ENCODE measurements at places on chromosomes 6 and 20.

DNA sequence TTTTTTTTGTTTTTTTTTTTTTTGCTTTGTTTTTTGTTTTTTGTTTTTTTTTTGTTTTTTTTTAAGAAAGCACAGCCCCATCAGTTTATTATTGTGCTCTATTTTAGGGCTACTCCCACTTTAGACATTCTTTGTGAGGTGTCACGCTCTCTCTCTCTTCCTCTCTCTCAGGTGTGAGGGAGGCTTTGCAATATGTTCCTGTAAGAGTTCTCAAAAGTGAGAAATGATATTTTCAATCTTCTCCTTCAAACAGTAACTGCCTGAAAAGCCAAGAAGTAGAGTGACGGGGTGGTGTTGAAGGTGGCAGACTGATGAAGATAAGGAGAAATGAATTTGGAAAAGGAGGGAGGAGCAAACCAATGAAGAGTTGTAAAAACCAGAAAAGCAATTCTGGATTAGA is 28.3 kb upstream of the HDAC2 start:
- DNase-seq = no peak

DNA sequence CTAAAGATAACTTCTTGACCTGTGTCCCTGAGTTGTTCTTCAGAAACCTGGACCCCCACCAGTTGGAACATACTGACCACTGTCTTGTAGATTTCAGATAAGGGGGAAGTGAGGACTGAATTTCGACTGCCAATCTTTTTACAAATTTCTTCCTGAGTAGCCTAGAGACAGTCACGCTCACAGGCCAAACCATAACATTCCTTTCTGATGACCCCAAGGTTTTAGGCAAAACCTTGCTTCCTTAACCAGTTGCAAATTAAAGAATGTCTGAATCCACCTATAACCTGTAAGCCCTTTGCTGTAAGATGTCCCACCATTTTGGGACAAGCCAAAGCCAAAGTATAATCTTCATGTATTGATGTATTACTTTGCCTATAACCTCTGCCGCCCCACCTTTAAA is 306.9 kb downstream of the LRFN2 start:
- no peak for DNase-seq

DNA sequence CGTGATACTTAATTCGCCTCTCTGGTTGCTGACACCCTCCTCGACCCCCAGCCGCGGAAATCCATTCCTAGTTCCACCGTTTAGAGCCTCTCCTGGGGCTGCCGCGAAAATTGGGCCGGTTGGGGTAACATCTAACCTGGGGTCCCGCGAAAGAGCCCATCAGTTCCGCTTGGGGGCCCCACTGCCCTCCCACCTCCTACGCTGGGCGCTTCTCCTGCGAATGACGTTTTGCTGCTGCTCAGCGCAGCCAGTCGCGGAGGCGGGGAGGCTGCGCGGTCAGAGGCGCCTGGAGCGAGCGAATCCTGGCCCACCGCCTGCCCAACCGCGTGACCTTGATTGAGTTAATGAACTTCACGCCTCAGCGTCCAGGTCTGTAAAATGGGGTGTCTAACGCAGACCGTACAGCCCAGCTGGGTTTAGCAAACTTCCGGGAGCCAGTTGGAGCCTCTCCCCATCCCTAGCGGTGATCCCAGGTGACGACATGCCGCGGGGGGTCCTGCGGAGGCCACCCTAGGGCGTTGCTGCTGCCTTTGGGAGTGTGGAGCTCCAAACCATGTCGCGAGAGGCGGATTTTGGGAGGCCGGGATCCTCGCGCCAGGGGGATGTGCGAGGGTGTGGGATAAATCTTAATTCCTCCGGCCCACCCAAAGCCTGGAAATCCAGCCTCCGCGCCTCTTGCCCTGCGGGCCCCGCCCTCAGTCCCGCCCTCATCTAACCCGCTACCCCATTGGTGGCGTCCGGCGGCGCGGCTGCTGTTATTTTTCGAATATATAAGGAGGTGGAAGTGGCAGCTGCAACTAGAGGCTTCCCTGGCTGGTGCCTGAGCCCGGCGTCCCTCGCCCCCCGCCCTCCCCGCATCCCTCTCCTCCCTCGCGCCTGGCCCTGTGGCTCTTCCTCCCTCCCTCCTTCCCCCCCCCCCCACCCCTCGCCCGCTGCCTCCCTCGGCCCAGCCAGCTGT is at the start of gene CDC25B:
Gene CDC25B, plus strand, starts transcription at position 800 of the 958 bp plus-strand sequence. CDS start 222 bp downstream, outside the sequence.
- peak; percentile 97 for DNase-seq

- no peak for DNase-seq
These were observed 23.9 kb downstream of the TRERF1 start for GRCh38 chr6:42427871-42428270.

DNA sequence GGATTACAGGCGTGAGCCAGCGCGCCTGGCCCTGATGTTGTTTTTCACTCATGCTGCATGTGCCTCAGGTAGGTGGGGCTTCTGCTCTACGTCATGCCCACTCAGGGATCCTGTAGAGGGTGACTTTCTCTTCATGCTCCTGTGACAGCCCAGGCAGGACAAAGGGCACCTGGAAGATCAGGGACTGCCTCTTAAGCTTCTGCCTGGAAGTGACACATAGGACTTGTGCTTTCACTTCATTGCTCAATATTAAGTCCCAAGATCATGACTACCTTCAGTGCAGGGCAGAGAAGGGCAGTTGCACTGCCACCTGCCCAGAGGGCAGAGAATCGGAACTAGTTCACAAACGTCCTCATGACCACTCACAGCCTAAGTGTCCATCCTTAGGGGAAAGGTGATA is 249.5 kb upstream of the SULF2 start:
- DNase-seq = no peak

GRCh38 chr6:26196846-26197635 is 109.8 kb downstream of the HFE start:
- peak; percentile 87 for DNase-seq

GRCh38 chr6:45991189-45991588 is 24.5 kb downstream of the CLIC5 start:
- no peak for DNase-seq

- peak; percentile 56 for DNase-seq
These were observed 27.1 kb downstream of the PPP1R3G start for GRCh38 chr6:5112066-5112799.

GRCh38 chr20:15857173-15857784 is 716.0 kb downstream of the KIF16B start:
- no peak for DNase-seq

- DNase-seq = no peak
These were observed 131.4 kb downstream of the EDN1 start for GRCh38 chr6:12421596-12421995.

- no peak for DNase-seq
These were observed 6.4 kb downstream of the CDKAL1 start for GRCh38 chr6:20540683-20541082.

- DNase-seq = no peak
These were observed 140.0 kb downstream of the ARID1B start for GRCh38 chr6:156917213-156917612.

- DNase-seq = no peak
These were observed 26.3 kb downstream of the ITCH start for GRCh38 chr20:34389206-34389953.

DNA sequence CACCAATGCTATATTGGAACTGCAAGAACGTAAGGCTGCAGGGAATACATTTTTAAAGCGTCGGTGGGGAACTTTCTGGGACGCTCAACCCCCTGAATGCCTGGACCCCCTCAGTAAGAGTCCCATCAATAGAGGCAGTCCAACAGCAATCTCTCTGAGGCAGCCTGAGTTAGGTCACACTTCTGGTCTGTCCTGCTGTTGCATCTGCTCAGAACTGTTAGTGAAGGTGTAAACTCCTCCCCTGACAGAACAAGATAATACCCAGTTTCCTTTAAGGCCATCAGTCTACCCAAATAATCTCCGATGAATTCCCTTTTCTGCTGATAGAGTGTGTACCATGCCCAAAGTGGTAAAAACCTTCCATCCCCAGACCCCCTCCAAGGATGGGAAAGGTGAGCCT is 1.1 kb upstream of the RNGTT start:
- DNase-seq = no peak

- no peak for DNase-seq
These were observed 99.3 kb downstream of the BMP2 start for GRCh38 chr20:6866741-6867140.

DNA sequence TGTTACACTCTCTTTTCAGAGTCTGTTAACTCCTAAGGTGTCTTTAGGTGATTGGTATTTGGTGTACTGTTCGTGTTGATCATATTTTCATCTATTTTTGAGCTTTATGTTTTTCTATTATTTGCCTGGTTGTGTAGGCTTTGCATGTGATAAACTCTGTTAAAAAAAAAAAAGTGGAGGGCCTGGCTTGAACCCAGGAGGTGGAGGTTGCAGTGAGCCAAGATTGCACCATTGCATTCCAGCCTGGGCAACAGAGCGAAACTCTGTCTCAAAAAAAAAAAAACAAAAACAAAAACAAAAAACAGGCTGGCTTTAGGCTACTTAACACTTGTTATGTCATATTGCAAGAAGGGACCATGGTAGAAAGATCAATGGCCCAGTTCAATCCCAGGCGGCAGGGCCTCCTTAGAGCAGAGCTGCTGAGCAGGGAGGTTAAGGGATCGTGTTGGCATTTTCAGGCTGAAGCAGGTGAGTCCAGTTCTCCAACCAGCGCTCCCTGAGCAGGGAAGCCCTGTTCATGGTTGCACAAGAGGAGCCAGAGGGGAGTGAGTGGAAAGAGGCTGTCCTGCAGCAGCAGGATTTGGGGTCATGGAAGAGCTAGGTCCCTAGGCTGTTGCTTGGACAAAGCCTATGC is 8.5 kb downstream of the PYGB start:
- no peak for DNase-seq

DNA sequence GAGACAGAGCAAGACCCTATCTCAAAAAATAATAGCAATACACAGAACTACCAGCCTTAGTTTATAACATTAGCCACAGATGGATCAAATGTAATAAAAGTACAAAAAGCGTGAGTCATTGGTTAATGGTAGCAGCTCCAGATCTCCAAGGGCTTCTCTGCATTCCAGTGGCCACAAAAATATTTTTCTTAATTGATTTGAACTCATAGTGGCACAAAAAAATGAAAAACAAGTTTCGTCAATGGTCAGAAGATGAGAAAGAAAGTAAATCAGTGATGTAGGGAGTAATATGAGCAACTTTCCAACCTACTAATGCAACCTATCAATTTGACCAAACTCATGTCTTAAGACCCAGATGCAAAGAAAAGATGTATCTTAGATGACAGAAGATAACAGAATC is 79.6 kb downstream of the CEP57L1 start:
- DNase-seq = no peak

- no peak for DNase-seq
These were observed 78.0 kb downstream of the PTPN1 start for GRCh38 chr20:50588034-50588736.

GRCh38 chr6:157055863-157056262 is 267.5 kb downstream of the TMEM242 start:
- no peak for DNase-seq

GRCh38 chr6:170083236-170084051 is 207.4 kb downstream of the DLL1 start:
- DNase-seq = peak; percentile 31

GRCh38 chr6:55290736-55291135 is 36.5 kb upstream of the GFRAL start:
- no peak for DNase-seq

DNA sequence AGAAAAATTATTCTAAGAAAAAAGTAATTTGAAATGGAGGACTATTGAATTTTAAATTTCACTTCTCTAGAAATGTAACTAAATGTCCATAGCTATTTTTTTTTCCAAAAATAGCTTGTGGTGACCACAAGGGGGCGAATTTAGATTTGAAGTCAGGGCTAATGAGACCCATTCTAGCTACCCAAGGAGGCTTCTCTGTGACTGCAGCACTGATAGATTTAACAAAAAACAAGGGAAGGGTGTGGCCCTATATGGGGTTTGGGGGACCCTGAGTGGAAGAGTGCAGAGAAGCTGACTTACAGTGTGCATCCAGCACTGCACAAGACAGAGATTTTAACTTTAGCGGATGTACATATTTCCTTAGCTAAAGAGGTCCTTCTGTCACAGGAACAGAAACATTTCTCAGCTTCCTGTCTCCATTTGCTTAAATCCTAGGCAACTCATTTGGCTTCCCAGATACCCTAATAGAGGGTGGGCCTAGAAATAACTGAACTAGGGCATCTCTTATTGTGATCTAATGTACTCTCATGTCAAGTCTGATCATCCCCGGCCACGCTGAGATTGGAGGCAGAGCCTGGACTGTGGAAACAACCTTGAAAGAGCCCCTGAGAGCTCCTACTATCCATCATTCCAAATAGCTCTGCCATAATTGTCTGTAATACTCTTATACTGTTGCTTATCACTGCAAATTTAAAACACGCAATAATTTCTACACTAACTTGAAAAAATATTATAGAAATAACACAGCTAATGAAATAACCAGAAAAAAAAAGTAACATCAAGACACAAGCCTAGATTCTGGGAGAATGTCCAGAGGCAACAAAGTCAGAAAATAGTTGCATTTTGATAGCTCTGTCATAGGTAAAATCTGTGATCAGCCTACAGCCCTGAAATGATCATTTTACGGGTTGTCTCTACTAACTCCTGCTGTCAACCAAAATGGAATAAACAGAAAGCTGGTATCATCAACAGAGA is 93.6 kb downstream of the SNAP91 start:
- DNase-seq = no peak

GRCh38 chr6:163460307-163460782 is 45.8 kb downstream of the QKI start:
- DNase-seq = no peak

DNA sequence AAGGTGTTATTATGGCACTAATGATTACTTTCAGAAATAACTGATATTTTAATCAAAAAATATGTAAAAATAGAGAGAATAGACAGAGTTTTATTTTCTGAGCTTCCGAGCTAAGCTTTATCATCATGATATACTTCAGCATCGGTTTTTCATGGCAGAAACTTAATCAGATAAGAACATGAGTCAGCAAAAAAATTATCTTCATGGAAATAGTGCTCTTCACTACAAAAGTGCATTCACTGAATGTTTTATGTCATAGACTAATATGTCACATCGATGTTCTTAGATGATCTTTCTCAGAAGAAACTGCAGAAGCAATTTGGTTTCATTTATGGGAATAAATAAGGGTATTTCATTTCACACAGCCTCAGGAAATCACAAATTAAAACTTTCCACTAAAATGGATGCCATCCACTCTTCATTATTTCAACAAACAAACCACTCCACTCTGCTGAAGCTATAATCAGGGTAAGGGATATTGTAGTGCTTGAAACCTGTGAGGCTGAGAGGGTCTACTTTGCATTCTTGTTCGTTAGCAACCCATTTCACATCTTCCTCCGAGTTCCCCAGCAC is 10.2 kb upstream of the MAP3K7 start:
- no peak for DNase-seq
